ENCODE measurements at places on chromosomes 4 and X. TPM values are rescaled to one million over a fixed set of nuclear protein-coding genes. Genes with fewer than 3 reads are reported as not detected.

GAGE12J gene
- total RNA-seq = not detected

GAGE2A gene
- not detected for total RNA-seq

ADH1B gene
- total RNA-seq = 744 TPM

NLGN4X gene
- total RNA-seq = 4.2 TPM

DNA sequence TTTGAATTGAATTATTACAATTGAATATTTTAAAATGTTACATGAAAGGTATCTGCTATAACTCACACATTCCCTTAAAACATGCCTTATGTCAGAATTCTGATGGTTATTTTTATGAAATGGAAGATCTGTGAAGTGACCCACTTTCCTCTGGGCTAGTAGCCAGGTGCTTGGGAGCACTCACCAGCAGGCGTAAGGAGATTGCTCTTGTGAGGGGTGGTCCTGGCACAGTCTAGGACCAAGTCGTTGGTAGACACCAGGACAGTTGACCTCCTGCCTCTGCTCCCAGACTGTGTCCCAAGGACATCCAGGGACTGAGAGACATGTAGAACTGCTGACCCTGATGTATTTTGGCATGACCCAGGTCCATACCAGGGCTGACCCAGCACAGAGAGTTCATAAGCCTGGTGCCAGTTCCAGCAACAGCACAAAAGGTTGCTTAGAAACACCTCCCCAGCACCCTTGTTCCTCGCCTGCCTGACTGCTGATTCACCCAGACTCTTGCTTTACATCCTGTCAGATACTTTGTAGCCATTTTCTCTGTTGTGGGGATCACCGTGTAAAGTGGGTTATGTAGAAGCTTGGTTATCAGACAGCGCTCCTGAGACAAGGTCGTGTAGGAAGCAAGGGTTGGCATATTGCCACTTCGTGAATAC lies 48.5 kb downstream of the NELFA start:
- no peak for DNase-seq

GRCh38 chr4:25367004-25367621 lies 9.9 kb upstream of the ANAPC4 start:
- DNase-seq = no peak

DNA sequence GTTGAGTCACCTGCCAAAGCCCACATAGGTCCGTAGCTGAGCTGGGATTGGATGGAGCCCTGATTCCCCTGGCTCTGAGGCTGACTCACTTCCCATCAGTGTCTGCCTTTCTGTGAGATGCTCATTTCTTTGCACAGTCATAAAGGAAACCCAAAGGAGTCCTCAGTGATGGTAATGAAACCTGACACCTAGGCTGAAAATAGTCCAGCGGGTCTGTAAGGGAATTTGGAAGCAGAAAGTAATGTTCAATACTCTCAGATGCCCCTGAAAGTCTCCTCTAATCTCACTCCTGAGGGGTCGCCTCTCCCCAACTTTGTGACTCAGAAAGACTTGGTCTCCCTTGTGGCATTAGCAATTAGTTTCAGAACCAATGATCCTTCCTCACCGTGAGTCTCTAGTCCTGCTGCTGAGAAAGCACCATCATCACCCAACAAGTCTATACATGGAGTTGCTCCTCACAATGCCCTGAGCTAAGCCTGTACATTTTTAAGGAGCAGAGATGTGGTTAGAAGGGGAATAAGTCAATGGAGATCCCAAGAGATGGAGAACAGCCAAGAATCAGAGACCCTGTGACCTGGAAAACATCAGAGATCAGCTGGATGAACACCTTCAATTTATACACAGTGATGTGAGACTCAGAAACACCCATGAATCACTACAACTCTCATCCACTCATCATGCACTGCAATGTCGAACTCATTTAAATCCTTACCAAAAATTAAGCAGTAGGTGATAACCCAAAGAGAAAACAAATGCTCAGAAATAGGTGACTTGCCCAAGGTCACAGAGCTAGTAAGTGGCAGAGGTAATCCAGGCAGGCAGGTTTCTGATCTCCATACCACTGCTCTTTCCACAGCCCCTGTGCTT lies 219.0 kb upstream of the CPEB2 start:
- no peak for DNase-seq

DNA sequence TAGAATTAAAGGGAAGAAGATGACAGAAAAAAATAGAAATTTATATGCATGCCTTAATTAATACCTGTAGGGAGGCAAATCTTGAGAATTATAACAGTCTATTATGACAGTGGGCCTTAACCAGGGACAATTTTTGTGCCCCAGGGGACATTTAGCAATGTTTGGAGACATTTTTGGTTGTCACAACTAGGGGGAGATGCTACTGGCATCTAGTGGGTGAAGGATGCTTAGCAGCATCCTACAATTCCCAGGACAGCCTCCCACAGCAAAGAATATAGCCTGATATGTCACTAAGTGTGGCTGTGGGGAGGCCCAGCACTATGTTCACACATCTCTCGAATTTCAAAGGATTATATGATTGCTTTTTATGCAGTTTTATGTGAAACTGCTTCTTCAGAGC lies 10.5 kb downstream of the GPR82 start:
- no peak for DNase-seq

- DNase-seq = no peak
Observed at GRCh38 chrX:119231936-119232445, 4.1 kb upstream of the PGRMC1 start.

DNA sequence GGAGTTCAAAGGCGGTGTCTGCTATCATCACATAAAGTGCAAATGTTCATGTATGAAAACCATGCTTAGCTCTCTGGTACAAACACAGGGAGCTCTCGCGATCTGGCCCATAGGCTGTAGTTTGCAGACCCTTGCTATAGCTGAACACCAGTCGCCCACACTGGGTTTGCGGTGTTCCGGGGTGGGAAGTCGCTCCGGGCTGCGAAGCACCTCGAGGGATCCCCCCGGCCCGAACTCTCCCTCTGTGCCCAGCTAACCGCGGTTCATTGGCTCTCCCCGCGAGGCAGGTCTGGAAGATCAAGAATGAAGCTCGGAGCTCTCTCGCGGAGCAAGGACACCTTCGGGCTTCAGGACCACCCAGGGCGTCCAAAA lies 341 bp upstream of the PRPS2 start:
- no peak for DNase-seq

GRCh38 chr4:168257768-168258167 lies 60.8 kb downstream of the DDX60 start:
- no peak for DNase-seq

Data from upper lobe of right lung (tissue), 1 donor.